ENCODE measurements at places on chromosomes 1 and 21.

GRCh38 chr1:184954232-184954995 lies 19.9 kb downstream of the NIBAN1 start:
- DNase-seq, result peak; percentile 13

GRCh38 chr21:17119466-17120297 lies 393.2 kb upstream of the CXADR start:
- no peak for DNase-seq

DNA sequence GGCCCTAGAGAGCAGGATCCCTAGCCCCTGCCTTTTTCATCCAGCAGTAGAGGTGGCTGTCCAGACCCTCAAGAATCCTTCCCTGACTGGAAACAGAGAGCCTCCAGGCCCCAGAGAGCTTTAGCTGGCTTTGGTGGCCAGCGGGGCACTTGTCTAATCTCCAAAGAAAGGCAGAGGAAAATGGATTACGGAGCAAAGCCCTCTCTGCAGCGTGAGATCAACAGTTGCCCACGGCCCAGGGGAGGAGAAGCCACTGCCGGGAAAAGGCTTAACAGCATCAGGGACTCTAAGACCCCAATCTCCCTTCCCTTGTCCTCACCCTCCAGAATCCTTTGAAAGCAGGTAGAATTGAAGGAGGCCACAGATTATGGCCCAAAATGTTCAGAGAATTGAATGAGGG lies 35.8 kb upstream of the GRIK3 start:
- DNase-seq, result no peak

GRCh38 chr1:56331207-56331891 lies 248.0 kb downstream of the PLPP3 start:
- DNase-seq, result no peak

DNA sequence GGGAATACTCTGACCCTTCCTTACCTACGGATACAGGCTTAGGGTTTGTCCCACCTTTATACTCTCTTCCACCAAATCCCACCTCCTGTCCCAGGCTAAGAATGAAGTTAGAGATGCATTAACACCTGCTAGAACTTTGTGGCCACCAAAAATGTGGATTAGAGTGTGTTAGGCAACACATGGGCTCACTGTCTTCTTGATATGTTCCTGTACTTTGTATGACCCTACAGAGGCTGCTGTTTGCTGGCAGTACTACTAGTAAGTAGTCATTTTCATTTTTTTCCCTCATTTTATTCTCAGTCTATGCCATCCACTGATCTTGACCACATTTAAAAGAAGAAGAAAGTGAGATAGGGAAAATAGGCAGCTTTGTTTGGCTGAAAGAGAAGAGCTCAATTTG lies 21.0 kb upstream of the TMEM39B start:
- no peak for DNase-seq

GRCh38 chr1:95496307-95496706 lies 262.3 kb downstream of the RWDD3 start:
- DNase-seq, result no peak

GRCh38 chr1:30810416-30811080 lies 53.0 kb upstream of the LAPTM5 start:
- no peak for DNase-seq

DNA sequence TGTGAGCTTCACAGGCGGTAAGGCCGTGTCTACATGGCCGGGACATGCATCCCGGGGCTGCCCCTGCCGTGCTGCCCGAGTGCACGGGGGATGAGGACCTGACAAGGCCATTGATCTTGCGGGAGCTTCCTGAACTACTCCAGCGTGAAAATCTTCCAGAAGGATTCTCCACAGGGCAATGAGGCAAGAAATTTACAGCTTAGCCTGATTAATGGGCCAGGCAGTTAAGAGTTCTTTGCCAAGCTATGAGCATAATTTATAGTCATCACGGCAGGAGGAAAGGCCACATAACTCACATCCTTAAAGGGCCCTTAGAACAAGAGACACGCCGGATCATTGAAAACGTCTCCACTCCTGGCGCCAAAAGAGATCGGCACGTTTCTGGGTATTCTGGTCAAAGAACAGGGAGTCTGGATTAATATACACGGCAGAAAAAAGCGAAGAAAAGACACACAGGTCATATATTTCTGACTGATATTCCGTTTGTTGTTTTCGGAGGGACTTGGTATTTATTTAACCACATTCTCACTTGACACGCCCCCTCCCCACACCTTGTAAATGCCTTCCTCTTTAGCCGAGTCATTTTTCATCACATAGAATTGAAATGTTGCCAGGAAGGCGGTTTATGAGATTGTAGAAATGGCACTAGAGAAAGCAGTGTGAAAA lies 180.5 kb downstream of the DYRK1A start:
- peak; percentile 78 for DNase-seq

- no peak for DNase-seq
Observed at GRCh38 chr1:109516872-109517271, 7.3 kb upstream of the AMIGO1 start.

All from hematopoietic multipotent progenitor cell treated with erythropoietin and hydrocortisone succinate and interleukin-3 and kit ligand, for 8 days (in vitro differentiated cells).